ENCODE measurements at places on chromosomes 6 and 20.

DNA sequence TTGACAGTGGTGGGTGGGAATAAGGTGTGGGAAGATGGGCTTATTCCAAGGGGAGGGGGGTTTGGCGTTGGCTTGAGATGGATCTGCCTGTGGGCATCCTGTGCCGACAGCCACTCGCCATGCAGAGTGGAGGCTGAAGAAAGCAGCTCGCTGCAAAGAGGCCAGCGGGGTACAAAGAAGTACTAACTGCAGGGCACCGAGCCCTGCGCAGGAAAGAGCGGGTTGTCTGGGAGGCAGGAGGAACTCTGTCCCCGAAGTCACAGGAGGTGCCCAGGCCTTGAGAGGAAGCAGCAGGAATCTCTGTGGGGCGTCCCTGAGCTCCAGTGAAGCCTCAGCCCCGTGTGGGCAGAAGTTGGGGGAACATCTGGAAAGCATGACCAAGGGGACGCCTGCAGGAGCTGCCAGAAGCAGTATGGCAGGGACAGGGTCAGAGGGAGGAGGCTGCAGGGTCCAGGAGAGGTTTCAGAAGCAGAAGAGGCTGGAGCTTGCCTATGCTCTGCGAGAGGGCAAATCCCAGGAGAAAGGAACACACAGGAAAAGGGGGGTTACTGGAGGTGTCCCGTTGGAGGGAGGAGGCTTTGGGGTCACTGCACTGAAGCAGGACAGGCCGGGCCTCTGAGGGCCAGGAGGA, 77.2 kb downstream of the THBS2 start:
- no peak for DNase-seq

GRCh38 chr20:38242848-38243708, 17.5 kb downstream of the KIAA1755 start:
- DNase-seq = peak; percentile 35

DNA sequence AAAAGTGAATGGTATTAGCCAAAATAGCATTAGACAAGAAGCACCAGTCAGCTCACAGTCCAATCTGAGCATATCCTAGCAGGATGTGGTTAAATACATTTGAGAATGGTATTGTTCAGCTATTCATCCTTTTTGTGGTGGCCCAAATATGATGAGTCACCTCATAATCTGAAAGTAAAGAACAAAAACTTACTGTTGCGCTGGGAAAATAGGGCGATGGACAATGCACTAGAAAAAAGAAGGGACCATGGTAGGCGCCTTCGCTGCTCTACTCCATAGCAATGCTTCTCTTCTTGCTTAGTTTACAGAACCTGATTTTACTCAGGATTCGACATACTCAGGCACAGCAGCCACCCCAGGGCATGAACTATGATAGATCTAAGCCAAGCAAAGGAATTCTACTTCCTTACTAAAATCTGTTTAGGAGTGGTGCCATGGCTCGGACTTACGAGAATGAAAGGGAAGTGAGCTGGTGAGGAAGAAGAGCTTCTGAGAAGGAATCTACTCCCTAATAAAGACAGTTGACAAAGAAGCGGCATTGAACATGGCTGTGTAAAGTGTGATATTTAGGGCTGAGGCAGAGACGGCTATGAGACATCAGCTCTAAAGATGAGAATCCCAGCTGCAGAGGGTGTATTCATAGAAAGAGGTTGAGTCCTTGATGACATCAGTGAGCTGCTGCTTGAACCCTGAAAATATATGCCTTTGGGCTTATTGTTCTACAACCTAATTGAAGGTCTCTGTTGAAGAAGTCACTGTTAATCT, 16.6 kb upstream of the FBXO9 start:
- no peak for DNase-seq

DNA sequence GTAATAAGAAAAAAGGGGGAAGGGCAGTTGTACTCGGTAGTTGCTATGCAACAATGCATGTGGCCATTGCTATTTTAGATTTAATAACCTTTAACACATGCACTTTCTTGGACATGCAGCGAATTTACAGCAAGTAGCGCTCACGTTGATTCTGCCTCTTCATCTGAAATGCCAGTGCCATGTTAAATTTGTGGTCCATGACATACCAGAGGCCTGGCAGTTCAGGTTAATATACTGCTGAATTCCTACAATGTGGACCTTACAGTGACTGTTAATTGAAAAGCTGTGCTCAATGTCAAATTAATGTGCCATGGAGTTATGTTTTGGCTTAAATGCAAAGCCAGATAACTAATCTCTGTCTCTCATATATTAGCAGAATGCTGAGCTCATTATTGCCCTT, 699.7 kb downstream of the DOK5 start:
- no peak for DNase-seq

DNA sequence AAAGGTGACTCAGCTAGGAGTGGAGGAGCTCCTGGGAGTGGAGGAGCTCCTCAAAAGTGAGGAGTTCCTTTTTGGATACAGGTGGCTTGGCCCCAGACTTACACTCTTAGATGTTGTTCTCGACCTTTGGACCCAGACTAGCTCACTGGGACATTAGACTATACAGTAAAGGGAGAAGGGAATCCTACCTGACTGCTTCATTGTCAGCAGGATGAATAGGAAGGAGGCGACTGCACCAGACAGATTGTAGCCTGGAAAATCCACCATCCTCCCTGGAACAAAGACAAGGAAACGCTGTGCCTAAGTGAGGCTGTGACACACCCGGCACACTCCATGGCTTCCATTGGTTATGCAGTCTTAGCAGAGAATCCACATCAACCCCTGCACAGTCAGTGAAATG, at the start of gene BTNL2:
Gene BTNL2, minus strand, starts transcription at position 325 of the 400 bp plus-strand sequence. Its CDS starts 58 bp downstream, at position 267.
- DNase-seq = no peak

GRCh38 chr20:15547119-15547518, 1026.1 kb downstream of the KIF16B start:
- DNase-seq = no peak

- no peak for DNase-seq
Measured at GRCh38 chr20:57051096-57051495, 215.3 kb downstream of the BMP7 start.

DNA sequence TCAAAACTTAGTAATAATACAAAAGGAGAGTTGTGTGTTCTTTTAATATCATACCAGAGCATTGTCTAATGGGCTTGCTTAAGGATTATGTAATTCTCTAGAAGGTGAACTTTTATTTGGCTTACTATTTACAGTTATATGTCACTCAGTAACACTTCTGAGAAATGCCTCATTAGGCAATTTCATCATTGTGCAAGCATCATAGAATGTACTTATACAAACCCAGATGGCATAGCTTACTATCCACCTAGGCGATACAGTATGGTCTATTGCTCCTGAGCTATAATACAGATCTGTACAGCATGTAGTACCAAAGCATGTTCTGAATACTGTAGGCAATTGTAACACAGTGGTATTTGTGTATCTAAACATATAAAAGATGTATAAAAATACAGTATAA, 340.1 kb downstream of the PHF3 start:
- DNase-seq = no peak

DNA sequence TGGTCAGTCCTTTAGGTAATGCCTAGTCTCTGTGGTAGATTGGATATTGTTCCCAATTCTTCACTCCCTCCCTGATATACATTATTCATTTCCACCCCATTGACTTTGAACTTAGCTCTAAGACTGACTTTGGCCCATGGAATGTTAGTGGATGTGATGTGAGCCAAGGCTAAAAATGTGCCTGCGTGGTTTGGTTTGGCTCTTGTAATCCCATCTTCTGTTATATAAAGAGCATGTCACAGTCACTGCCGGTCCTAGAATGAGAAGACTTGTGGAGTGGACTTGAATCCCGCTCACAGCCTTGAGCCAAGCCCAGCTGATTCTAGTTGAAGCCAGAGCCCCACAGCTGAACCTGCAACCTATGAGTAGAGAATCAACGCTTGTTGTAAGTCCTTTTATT, 23.6 kb upstream of the DNAAF9 start:
- DNase-seq = no peak

- DNase-seq = no peak
Measured at GRCh38 chr6:3277851-3278416, 19.2 kb downstream of the PSMG4 start.
